Hypothalamus (tissue), 51 donors: ENCODE measurements at places on chromosomes 3 and 15.

DNA sequence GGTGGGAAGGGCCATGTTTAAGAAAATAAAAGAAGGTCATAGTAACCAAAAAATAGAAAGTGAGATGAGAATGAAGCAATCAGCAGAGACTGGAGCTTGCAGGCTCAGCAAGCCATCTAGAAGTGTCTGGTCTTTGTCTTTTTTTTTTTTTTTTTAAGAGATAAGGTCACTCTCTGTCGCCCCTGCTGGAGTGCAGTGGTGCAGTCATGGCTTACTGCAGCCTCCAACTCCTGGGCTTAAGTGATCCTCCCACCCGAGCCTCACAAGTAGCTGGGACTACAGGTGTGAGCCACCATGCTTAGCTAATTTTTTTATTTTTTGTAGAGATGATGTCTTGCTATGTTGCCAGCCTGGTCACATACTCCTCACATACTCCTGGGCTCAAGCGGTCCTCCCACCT lies 36.2 kb downstream of the GXYLT2 start:
- DNase-seq: no peak

- no peak for DNase-seq
Measured at GRCh38 chr3:51948016-51948580, 5.9 kb downstream of the PARP3 start.

GRCh38 chr3:194315965-194316361 lies 35.2 kb downstream of the CPN2 start:
- DNase-seq: no peak

- DNase-seq: no peak
Measured at GRCh38 chr15:72382146-72382545, 6.3 kb upstream of the HEXA start.

- no peak for DNase-seq
Measured at GRCh38 chr3:183539811-183540210, 15.7 kb downstream of the KLHL6 start.

DNA sequence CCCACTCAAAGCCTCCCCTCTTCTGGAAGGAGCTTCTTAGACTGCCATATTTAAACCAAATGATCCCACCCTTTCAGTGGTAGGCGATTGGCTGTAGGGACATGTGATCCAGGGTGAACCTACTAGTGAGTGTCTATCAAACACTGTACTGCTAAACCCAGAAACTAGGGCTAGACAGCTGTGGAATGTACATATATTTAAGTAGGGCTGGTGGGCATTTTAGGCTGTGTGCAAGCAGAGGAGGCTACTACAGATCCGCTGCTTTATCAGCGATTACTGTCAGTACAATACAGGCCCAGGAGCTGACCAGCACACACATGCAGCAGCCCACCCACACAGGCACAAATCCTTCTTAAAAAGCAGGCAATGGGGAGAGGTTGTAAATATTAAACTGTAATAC lies 15.4 kb upstream of the LARP6 start:
- DNase-seq: no peak

DNA sequence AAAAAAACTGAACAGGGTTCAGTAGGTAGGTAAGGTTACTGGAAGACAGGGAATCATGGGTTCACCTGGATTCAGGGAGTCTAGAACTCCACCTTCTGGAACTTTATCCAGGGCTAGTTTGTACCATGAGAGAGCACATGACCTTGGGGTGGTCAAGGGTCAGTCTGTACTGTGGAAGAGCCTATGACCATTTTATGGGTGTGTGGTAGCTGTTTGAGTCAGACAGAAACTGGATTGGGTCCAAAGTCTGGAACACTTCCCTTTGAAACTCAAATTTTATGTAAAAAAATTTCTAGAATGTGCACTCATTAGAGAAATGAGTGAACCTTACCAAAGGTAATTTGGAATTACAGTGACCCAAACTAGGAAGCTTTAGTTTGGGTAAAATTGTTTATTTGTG lies 486.0 kb upstream of the AGTR1 start:
- no peak for DNase-seq

DNA sequence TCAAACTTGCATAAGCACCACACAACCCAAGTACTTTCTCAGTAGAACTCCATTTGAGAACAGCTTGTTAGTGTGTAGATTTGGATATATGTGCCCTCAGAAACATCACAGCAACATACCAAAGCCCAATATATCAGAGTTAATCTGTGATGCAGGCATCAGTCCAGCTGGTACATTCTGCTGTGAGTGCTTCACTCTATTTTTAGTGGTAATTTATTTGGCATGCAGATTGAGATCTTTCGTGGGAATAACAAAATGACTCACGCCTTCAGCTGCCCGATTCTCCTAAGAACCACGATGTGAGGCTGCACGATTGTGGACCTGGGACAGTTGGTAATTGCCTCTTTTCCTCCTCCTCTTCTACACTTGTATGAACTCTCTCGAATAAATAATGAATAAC lies 730.7 kb downstream of the SQOR start:
- DNase-seq: no peak

DNA sequence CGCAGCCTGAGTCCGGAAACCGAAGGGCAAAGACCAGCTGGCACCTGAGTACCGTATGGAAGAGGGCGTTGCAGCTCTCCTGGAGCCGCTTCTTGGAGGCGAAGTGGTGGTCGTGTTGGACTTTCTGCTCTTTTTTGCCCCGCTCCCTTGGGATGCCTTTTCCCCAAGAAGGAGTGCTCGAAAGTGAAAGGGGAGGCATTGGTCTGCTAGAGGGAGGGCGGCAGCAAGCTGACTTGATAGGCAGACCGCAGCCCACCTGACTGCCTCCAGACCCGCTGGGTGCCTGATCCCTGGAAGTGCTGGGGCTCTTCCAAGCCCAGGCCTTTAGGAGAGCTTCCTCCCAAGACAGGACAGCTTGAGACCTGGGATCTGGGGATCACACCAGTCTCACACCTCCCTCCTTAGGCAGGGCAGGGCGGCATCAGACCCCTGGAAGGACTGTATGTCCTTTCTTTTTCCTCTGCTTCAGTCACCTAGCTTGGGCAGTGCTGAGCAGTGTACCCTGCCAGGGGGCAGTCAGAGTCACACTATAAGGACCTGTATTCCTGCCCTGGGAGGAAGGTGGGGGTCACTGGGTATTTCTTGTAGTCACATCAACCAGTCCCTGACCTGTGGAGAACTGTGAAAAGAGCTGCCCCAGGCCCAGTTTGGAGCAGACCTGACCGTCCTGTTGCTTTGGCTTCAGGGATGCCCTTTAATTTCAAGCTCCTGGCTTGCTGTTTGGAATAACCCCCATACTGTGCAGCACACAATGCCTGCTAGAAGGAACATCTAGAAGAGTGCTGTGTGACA lies 2.1 kb downstream of the ACVR2B start:
- peak; percentile 36 for DNase-seq

GRCh38 chr3:53346922-53347260 lies 452 bp downstream of the DCP1A start:
- no peak for DNase-seq
